ENCODE measurements at places on chromosomes 16 and 17.

GRCh38 chr17:17892009-17892408 is 55.2 kb upstream of the SREBF1 start:
- no peak for DNase-seq

DNA sequence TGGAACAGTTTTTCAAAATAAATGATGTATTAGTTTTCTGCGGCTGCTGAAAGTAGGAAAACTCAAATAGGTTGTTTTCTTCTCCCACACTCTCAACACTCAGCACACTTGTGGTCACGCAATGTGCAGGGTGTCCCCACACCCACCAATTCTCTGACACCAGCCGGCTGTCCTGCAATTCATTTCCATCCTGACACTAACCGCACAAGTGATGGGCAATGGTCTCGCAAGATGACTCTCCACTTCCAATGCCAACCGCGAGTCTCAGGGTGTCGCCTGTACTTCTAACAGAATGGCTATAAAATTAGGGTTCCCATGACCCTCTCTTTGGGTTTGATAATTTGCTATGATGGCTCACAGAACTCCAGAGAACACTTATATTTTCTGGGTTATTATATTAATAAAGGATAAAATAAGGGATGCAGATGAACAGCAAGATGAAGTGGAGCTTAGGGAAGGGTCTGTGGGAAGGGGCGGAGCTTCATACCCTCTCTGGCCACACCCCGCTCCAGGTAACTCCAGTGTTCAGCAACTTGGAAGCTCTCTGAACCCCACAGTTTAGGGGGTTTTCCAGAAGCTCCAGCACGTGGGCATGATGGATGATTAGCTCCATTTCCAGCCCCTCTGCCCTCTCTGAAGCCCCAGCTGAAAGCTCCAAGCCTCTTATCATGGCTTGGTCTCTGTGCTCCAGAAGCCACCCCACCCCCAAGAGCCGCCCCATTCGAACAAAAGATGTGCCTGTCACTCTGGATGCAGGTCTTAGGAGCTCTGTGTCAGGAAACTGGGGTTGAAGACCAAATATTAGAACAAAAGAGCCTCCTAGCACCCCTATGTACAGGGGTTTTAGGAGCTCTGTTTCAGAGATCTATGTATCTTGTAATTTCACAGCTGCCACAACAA is 19.8 kb downstream of the TAF1C start:
- DNase-seq = no peak

GRCh38 chr17:2202302-2202995 is 101.1 kb downstream of the SMG6 start:
- no peak for DNase-seq

GRCh38 chr17:68491381-68492231 is 20.6 kb upstream of the PRKAR1A start:
- no peak for DNase-seq

DNA sequence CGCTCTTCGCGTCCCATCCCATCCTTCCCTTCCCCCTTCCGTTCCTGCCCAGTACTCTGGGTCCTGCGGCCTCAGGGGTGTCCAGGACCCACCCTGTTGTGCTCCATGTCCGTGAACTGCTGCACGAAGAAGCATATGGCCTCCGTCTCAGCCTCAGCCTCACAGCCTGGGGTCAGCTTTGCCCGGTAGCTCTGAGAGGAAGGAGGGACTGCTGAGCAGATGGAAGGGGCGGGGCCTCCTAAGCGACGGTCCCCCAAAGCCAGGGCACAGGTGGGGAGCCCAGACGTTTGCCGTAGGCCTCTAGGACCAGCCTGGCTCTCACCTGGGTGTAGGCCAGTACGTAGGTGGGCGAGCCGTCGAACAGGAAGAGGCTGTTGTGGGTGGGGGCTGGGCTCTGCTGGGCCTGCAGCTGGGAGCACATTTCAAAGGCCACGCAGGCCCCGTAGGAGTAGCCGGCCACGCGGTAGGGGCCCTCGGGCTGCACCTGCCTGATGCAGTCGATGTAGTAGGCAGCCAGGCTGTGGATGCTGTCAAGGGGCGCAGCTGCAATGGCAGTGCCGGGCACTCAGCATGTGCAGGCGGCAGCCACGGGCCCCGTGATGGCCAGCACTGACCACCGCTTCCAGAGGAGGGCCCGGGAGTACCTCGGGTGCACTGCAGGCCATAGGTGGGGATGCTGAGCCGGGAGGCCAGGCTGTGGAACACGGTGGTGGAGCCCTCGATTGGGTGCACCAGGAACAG is 14.6 kb upstream of the DUS1L start:
- DNase-seq = no peak

DNA sequence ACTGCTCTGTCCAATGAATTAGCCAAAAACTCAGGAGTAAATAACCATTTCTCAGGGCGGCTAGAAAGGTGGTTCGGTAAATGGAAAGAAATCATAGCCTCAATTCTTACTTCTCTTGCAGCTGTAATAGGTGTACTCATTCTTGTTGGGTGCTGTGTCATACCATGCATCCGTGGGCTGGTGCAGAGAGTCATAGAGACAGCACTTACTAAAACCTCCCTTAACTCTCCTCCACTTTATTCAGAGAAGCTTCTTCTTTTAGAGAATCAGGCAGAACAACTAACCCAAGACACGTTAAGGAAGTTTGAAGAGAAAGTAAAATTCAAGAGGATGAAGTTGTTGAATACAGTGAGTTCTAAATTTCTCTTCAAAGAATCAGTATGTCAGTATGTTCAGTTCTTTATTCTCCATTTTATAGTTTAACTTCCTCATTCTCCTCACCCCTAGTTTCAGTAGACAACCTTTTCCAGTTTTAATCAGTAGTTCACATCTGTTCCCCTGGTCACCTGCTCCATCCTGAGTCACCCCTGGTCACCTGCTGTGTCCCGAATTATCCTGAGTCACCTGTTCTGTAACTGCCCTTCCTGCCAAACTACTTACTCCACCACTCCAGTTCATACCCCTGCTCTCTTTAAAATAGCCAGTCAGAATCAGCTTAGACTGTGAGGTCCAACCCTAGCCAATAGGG is 85.9 kb downstream of the EMP2 start:
- no peak for DNase-seq

- DNase-seq = no peak
Measured at GRCh38 chr16:86892509-86892908, 314.2 kb downstream of the FOXL1 start.

DNA sequence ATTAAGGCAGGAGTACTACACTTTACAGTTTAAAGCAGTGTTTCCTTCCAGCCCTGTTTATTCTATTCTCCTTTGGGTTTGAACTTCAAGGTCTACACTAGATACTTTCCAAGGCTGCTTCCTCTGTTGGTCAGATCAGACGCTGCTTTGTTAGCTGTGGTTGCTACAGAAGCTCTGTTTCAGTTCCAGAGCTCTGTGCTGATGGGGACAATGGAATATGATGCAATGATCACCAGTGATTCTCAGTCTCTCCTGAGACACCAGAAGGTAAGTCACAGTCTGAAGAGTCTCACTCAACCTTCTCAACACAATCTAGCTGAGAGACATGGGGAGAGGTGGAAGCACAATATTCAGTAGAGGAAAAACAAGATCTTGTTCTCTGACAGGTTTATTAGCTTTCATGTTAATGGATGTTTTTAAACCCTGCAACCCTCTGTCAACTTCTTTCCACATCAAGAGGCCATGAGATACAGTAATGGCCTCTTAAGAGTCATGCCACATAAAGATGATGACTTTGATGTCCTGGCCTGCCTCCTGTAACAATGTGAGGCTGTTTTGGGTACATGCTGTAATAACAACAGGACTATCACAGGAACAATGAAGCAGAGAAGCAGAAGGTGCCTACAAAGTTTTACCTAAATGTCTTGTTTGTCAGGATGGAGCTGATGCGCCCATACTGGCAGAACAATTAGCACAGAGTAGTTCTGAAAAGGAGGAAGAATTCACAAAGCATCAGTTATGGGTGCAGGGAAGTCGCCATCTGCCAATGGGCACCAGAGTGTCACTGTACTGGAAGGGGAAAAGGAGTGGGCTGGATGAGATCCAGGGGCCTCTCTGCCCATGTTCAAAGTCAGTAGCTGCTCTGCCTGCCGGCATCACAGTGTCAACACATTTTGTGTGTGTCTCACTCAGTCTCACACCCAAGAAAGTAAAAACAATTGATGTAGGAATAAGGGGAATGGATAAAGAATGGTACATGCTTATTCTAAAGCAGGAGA is 33.4 kb downstream of the PSME3IP1 start:
- DNase-seq = no peak

DNA sequence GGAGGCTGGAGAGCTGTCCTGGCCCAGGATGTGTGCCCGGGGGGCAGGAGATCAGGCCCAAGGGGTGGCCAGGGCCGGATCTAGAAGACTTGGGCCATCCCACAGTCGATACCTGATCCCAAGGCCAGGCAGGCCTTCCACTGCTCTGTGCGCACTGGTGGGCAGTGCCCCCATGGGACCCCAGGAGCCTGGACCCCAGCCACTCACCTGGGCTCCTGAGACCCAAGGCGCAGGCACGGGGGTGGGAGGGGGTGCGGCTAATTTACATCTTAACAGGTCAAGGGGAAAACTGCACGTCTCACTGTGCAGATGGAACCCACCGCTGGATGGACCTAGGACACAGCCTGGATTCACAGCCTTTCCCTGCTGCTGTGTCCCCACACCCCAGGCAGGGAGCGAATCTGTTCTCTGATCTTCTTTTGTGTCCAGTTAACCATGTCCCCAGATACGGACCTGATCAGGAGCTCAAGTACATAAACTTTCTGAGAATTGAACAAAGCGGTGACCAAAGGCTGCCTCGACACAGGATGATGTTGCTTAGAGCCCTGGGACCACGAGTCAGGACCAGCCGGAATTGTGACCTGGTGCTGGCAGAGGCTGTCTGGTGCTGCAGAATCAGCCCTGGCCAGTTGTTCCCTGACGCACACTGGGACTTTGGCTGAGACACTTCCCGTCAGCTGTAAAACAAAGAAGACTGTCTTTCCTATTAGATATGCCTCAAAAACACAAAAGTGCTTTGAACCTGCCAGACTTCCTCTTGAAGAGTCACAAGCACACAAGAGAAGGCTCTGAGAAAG is 60.6 kb downstream of the TNFRSF13B start:
- DNase-seq = no peak

DNA sequence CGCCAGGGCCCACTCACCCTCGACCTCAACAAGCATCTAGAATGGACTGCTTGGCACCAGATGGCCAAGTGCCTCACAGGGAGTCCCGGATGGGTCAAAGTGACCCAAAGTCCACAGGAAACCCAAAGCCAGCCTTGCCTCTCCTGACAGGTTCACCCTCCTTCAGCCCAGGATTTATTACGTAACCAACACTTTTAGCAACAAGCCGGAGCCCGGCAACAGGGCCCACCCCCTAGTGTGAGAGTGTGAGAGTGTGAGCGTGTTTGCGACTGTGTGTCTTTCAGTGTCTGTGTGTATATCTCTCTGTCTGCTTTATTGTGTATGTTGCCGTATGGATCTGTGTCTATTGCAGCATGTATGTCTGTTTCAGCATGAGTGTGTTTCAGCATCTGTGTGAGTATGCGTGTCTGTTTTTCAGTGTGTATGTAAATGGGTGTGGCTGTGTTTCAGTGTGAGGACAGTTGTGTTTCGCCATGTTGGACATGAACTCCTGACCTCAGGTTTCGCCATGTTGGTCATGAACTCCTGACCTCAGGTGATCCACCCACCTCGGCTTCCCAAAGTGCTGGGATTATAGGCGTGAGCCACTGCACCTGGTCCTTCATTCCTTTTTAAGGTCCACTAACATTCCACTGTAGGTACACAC is 13.7 kb upstream of the PEMT start:
- no peak for DNase-seq

DNA sequence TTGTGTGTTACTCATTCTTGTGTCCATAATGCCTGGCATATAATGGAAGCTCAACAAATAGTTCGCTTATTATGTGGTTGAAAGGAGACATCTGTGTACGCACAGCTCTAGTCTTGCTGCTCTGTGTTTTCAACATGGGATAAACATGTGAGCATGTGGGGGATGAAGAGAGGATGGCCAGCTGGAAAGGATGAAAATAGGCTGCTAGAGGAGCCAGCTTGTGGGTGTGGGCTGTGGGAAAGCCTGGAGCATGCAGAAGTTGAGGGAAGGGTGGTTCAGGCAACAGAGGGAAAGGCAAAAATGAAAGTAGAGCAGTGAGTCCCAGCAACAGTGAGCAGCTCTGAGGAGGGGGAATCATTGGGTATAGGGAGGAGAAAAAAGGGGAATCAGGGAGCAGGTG is 324.6 kb upstream of the CDH11 start:
- no peak for DNase-seq

- DNase-seq = no peak
Measured at GRCh38 chr17:17641621-17642409, 39.4 kb upstream of the RAI1 start.

DNA sequence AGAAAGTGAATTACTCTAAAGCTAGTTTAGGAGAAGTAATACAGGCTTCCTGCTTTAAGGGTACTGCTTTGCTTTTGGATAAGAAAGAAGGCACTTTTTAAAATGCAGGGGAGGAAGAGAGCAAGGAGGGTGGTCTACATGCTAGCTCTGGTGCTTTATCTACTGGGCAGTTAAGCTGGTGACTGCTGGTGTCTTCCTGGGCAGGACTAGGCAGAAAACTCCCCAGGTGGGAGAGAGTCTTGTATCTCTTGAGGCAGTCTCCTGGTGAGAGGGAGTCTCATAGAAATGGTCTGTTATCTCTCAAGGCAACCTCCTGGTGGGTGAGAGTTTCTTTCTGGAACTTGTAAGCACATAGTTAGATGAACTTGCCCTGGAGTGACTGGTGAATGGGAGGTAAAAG is 953.9 kb upstream of the GOT2 start:
- DNase-seq = no peak

DNA sequence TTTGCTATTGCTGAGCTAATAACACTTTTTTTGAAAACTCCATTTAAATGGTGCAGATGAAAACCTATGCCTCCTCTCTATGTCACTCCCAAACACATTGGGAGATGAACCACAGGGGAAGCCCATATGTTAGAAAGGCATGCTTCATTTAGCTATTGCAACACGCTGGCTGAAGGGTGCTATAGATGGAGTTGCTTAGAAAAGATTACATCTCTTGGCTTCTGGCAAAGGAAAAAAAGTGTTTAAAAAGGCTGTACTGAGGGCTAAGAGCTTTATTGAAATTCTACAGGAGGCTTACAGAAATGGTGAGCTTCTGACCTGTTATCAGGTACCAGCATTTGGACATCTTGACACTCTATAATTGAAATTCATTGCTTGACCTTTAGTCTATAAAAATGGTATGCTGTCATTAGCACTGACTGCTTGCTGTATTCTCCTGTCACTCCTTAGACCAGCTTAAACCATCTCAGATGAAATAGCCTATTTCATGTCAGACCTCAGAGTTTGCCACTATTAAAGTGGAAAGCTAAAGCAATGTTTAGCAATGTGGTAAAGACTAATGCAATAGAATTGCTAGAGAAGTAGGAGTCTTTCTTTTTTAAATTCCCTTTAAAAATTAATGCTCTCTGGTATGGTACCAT is 503.9 kb downstream of the CDH11 start:
- no peak for DNase-seq

- no peak for DNase-seq
Measured at GRCh38 chr16:647173-647902, 1.8 kb upstream of the WDR90 start.

GRCh38 chr17:2825253-2825970 is 29.2 kb downstream of the RAP1GAP2 start:
- DNase-seq = no peak

Measured in cerebellar nuclear complex (tissue), 1 donor.